Glutamatergic neuron (in vitro differentiated cells): ENCODE measurements at places on chromosomes 7 and 10. TPM values are rescaled to one million over a fixed set of nuclear protein-coding genes. Genes with fewer than 3 reads are reported as not detected.

GRCh38 chr10:104666106-104666505 is 25.0 kb downstream of the SORCS3 start:
- no peak overlapping the region for H3K4me3 ChIP-seq
- peaks cover 5% of the 10 kb centered on the region for H3K27me3 ChIP-seq
- no peak for DNase-seq

DNA sequence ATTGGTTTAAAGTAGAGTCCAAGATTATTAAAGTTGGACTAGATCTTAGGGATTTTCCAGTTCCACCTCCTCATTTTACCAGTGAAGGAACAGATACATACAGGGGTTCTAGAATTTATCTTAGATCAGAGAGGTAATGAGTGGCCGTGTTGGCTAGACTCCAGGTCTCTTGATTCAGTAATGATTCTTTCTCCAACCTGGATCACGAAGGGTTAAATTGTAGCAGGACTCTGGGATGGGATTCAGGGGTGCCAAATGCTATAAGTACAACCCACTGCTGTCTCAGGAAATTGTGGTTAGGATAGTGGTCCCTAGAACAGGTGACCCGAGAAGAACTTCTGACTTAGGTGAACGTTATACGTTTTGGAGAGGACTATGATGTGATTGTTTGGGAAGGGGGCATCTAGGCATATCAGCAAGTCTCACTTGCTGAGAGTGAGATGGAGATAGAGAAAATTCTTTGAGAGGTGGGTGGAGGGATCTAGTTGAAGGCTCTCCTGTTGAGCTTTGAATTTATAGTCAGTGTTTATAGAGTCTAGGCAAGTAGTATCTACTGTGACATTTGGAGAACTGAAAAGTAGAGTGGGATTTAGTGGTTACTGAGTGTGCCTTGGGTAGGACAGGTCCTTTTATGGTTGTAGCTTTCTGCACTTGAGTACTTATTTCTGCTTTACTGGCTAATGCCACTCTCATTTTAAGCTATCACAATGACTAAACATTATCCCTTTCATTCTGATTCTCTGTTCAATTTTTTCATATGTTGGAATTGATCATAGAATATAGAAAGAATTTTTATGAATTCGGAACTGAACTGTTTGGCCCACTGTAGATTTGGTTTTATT is 58.3 kb downstream of the ST7 start:
- H3K27me3 ChIP-seq = no peaks in the 10 kb centered on the region
- H3K27ac ChIP-seq = no peak overlapping the region
- no peak for DNase-seq
- H3K4me1 ChIP-seq = peaks cover 8% of the 10 kb centered on the region
- no peak overlapping the region for H3K4me3 ChIP-seq
- no peaks in the 10 kb centered on the region for H3K36me3 ChIP-seq

GRCh38 chr7:68730194-68730593 is 868.1 kb upstream of the AUTS2 start:
- no peak overlapping the region for H3K4me3 ChIP-seq
- H3K4me1 ChIP-seq = peaks cover 2% of the 10 kb centered on the region
- H3K27ac ChIP-seq = no peak overlapping the region
- no peaks in the 10 kb centered on the region for H3K36me3 ChIP-seq
- no peak for DNase-seq

DNA sequence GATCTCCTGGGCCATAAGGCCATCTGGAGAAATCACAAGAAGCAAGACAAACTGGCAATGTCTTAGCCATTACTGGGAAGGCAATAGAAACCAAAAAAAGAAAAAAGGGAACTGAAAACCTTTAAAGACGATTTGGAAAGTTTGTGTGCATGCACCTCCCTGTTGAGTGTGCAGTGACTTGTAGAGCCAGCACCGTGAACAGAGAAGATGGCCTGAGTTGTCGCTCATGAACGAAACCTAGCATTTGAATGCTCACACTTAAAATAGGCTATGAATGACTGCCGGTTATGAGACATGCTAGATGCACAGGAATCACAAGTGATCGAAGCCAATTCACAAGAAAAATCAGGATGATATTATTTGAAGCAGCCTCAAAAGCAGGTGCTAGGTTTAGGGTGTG is 151.3 kb upstream of the ADO start:
- H3K27ac ChIP-seq = no peak overlapping the region
- H3K4me1 ChIP-seq = no peaks in the 10 kb centered on the region
- no peaks in the 10 kb centered on the region for H3K27me3 ChIP-seq
- DNase-seq = no peak
- H3K4me3 ChIP-seq = no peak overlapping the region

- H3K36me3 ChIP-seq = peaks cover 8% of the 10 kb centered on the region
- no peak overlapping the region for H3K27ac ChIP-seq
- no peak for DNase-seq
- H3K4me1 ChIP-seq = peaks cover 7% of the 10 kb centered on the region
- no peak overlapping the region for H3K4me3 ChIP-seq
- peaks cover 9% of the 10 kb centered on the region for H3K27me3 ChIP-seq
Observed at GRCh38 chr7:1939434-1940401, 269.6 kb downstream of the ELFN1 start.

- no peak overlapping the region for H3K27ac ChIP-seq
- H3K27me3 ChIP-seq = no peaks in the 10 kb centered on the region
- no peaks in the 10 kb centered on the region for H3K36me3 ChIP-seq
- H3K4me1 ChIP-seq = peaks cover 17% of the 10 kb centered on the region
- no peak for DNase-seq
Observed at GRCh38 chr10:121539786-121540185, 58.5 kb downstream of the FGFR2 start.

GRCh38 chr10:48444266-48444665 is 137.8 kb downstream of the MAPK8 start:
- no peak overlapping the region for H3K27ac ChIP-seq
- no peaks in the 10 kb centered on the region for H3K36me3 ChIP-seq
- peaks cover 21% of the 10 kb centered on the region for H3K27me3 ChIP-seq
- H3K4me3 ChIP-seq = peak overlapping the region; percentile 32

GRCh38 chr10:17037910-17038309 is 91.7 kb downstream of the CUBN start:
- H3K36me3 ChIP-seq = no peaks in the 10 kb centered on the region
- no peak overlapping the region for H3K27ac ChIP-seq
- H3K4me3 ChIP-seq = no peak overlapping the region
- H3K27me3 ChIP-seq = peaks cover 2% of the 10 kb centered on the region

DNA sequence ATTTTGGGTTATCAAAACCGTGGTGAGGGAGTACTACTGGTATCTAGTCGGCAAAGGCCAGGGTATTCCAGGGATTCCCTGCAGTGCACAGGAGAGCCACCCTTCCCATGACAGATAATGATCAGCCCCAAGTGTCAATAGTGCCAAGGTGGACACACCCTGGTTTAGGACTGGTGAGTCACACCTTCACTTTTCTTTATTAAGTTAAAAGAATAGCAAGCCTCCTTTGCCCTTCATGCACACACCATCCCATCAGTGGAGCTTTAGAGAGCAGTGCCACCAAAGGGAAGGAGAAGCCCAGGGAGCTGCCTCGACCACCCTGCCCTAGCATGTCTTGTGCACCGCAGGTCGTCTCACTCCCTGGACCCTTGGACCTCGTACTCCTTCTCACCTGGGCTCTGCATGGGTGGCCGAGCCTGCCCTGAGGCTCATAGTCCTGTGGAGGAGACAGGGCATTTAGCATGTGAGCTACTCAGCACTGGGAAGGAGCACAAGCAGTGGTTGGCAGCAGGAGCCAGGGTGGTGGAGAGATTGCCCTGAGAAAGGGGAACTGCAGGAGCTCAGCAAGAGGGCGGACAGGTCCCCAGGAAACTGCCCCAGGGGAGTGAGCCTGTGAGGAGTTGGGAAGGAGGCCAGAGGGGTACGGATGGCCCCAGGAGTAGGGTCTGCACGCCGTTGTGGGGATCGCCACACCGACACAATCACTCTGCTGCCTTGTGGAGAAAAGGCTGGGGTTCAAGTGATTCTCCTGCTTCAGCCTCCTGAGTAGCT is 17.4 kb downstream of the UBE2D4 start:
- no peak overlapping the region for H3K4me3 ChIP-seq
- H3K4me1 ChIP-seq = no peaks in the 10 kb centered on the region
- no peaks in the 10 kb centered on the region for H3K36me3 ChIP-seq
- no peak overlapping the region for H3K27ac ChIP-seq
- H3K27me3 ChIP-seq = no peaks in the 10 kb centered on the region

GRCh38 chr10:35378541-35379210 is 42.4 kb downstream of the CCNY start:
- H3K27ac ChIP-seq = peak overlapping the region; percentile 3
- no peak for DNase-seq
- no peaks in the 10 kb centered on the region for H3K36me3 ChIP-seq
- H3K4me3 ChIP-seq = peak overlapping the region; percentile 28
- H3K4me1 ChIP-seq = peaks cover 62% of the 10 kb centered on the region
- peaks cover 6% of the 10 kb centered on the region for H3K27me3 ChIP-seq

DNA sequence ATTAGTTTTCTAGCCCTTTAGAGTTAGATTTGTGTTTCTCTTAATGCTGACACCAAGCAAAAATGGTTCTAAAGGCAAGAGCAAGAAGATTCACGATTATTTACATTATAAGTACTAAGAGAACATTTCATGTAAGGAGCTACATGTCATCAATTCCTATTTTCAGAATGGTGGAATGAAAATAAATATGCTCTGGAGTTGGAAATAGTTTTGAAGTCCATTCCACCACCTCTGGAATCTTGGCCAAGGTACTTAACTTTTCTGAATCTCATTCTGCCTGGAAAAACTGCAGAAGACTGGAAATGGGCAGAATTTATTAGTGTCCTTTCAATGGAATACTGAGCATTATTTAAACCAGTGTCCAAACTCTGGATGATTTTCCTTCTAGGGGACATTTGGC is 125.1 kb upstream of the RAB11FIP2 start:
- H3K4me3 ChIP-seq = no peak overlapping the region
- H3K27me3 ChIP-seq = no peaks in the 10 kb centered on the region
- peaks cover 6% of the 10 kb centered on the region for H3K36me3 ChIP-seq
- no peak overlapping the region for H3K27ac ChIP-seq
- DNase-seq = no peak

- no peak overlapping the region for H3K4me3 ChIP-seq
- H3K27ac ChIP-seq = no peak overlapping the region
- H3K36me3 ChIP-seq = no peaks in the 10 kb centered on the region
- no peak for DNase-seq
- H3K4me1 ChIP-seq = no peaks in the 10 kb centered on the region
Observed at GRCh38 chr10:65808687-65809333, 1117.0 kb upstream of the LRRTM3 start.

DNA sequence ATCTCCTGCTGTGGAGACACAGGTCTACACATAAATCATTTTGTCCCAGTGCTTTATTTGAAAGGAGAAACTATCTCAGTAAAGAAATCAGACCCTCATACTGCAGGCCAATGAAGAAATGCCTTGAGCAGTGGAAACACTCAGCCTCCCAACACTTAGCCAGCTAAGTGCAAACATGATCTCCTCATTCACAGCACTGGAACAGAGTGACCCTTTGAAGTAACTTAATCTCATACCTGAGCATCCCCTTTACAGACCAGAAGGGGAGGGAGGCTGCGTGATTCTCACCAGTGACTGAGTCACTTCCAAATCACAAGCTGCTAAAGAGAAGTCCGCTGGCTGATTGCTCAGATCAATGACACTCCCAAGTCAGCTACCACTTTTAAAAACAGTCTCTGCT is 4.5 kb downstream of the CHST15 start:
- H3K36me3 ChIP-seq = peaks cover 5% of the 10 kb centered on the region
- peaks cover 7% of the 10 kb centered on the region for H3K4me1 ChIP-seq
- H3K27me3 ChIP-seq = peaks cover 18% of the 10 kb centered on the region
- no peak overlapping the region for H3K4me3 ChIP-seq
- H3K27ac ChIP-seq = no peak overlapping the region
- no peak for DNase-seq

- H3K27ac ChIP-seq = peak overlapping the region; percentile 59
- H3K4me1 ChIP-seq = peaks cover 17% of the 10 kb centered on the region
- peaks cover 17% of the 10 kb centered on the region for H3K27me3 ChIP-seq
- DNase-seq = no peak
- peak overlapping the region; percentile 49 for H3K4me3 ChIP-seq
Observed at GRCh38 chr7:44063894-44064651, 1.3 kb downstream of the PGAM2 start.

DNA sequence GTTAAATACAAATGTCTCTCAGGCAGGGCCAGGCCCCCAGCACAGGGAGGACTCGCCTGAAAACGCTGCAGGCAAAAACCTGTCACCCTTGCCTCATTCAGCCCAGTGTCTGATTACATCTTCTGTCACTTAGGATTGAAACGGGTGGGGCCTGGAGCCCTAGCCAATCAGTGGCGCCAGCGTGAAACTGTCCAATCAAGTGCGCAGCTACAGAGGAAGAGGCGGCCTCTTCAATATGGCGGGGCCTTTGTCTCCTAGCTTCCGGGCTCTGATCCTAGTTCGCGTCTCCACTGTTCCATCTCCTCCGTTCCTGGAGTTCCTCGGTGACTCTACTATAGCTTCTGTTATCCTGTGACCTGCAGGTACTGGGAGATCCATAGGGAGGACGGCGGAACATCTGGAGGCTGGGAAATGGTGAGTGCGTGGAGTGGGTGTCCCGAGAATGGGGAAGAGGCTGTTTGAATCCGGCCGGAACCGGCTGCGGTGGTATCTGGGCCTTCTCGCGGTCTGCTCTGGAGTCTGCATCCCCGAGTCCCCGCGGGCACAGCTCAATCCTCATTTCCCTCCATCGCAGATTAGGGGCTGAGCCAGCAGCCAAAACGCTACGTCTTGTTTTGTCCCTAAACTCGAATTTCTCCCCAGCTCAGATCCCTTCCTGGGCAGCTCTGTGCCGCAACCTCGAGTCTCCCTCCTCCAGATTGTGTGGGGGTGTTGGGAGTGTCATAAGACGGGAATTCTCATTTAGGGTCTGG is at the start of gene ZNF736:
TSS of gene ZNF736 (plus strand) at position 222 of the 752 bp plus-strand sequence. CDS start at position 412, 190 bp downstream.
- H3K27me3 ChIP-seq = peaks cover 5% of the 10 kb centered on the region
- no peaks in the 10 kb centered on the region for H3K36me3 ChIP-seq
- H3K4me1 ChIP-seq = no peaks in the 10 kb centered on the region
- H3K4me3 ChIP-seq = peak within 1 kb of the TSS; percentile 79
- peak within 1 kb of the TSS; percentile 89 for H3K27ac ChIP-seq
- peak; percentile 37 for DNase-seq

DNA sequence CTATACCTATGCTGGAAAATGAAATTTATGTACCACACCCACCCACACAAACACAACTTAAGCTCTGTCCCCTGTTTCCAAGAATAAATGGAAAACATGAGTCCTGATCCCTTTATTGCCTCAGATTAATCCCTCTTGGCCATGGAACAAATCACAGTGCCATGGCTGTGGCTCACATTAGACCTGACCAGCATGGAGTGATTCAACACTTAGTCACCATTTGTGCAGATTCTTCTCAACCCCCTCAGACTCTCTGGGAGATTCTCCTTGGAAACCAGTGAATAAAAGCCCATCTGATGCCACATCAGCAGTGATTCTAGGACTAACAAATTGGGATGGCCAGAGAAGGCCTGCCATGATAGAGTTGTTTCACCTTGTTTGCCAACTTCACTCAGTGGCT is 204.4 kb upstream of the TMEM72 start:
- DNase-seq = no peak
- no peak overlapping the region for H3K4me3 ChIP-seq
- no peaks in the 10 kb centered on the region for H3K36me3 ChIP-seq
- no peak overlapping the region for H3K27ac ChIP-seq
- H3K4me1 ChIP-seq = no peaks in the 10 kb centered on the region

GRCh38 chr10:129593953-129594352 is 126.9 kb downstream of the MGMT start:
- DNase-seq = no peak
- no peak overlapping the region for H3K4me3 ChIP-seq
- peaks cover 33% of the 10 kb centered on the region for H3K36me3 ChIP-seq
- peaks cover 2% of the 10 kb centered on the region for H3K27me3 ChIP-seq

The CRPPA gene
- total RNA-seq = 5.3 TPM
